Fibroblast of gingiva (primary cell): ENCODE measurements at places on chromosomes 6 and 20.

GRCh38 chr20:50456452-50457324 lies 53.5 kb upstream of the PTPN1 start:
- DNase-seq, result no peak

GRCh38 chr6:35493307-35493983 lies 3.4 kb downstream of the TEAD3 start:
- no peak for DNase-seq

- no peak for DNase-seq
These were observed 530.3 kb downstream of the KHDRBS2 start for GRCh38 chr6:61755739-61756138.

- peak; percentile 33 for DNase-seq
These were observed 96.7 kb downstream of the FYN start for GRCh38 chr6:111776236-111777221.

DNA sequence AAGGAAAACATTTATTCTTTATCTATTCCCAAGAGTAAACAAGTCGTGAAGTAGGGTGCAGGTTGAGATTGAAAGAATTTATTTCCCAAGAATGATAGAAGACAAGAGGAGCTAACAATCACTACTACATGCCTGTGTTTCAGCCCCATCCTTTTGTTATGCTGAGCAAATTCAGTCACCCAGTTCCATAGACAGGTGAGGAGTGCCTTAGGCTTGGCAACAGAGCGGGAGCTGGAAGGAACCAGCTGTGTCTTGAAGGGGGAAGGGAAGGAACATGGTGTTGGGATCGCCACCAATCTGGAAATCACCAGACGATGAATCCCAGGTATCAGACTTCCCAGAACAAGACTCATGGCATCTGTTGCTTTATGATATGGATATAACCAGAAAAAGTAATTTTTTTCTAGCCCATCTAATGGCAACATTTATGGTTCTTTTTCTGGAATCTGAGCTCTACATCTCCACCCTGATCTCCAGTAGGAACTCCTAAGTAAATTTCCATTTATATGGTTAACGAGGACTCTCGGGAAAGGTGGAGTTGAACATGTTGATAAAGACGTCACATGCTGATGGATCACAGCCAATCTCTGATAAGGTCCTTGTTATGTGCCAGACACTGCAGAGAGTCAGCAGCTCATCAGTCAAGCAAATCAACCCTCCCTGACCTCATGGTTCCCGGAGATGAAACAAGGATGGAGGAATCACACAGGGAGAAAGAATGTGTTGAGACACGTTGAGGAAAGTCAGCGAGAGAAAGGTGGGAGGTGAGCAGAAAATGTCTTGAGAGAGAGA lies 344.9 kb downstream of the SMOC2 start:
- no peak for DNase-seq
